ENCODE measurements at places on chromosomes 2 and 18.

- no peak for DNase-seq
These were observed 16.7 kb downstream of the STK25 start for GRCh38 chr2:241491549-241492173.

- no peak for DNase-seq
These were observed 45.3 kb downstream of the RBKS start for GRCh38 chr2:27844821-27845255.

- DNase-seq, result peak; percentile 24
These were observed 91.4 kb upstream of the IL1R2 start for GRCh38 chr2:101900375-101900774.

- no peak for DNase-seq
These were observed 25.8 kb downstream of the GCKR start for GRCh38 chr2:27522400-27522945.

- DNase-seq, result no peak
These were observed 313.5 kb downstream of the RPRM start for GRCh38 chr2:153165021-153165420.

- DNase-seq, result no peak
These were observed 238.5 kb upstream of the RGPD4 start for GRCh38 chr2:107588181-107588580.
